Fibroblast of skin of left biceps (primary cell): ENCODE measurements at places on chromosomes 2 and 18.

- no peak for DNase-seq
These were observed 29.0 kb downstream of the DOK1 start for GRCh38 chr2:74583504-74583903.

- DNase-seq, result no peak
These were observed 24.2 kb downstream of the CENPA start for GRCh38 chr2:26809876-26810577.

- no peak for DNase-seq
These were observed 119.6 kb upstream of the MSTN start for GRCh38 chr2:190182071-190182524.

GRCh38 chr2:239182981-239183791, 217.6 kb downstream of the HDAC4 start:
- no peak for DNase-seq

DNA sequence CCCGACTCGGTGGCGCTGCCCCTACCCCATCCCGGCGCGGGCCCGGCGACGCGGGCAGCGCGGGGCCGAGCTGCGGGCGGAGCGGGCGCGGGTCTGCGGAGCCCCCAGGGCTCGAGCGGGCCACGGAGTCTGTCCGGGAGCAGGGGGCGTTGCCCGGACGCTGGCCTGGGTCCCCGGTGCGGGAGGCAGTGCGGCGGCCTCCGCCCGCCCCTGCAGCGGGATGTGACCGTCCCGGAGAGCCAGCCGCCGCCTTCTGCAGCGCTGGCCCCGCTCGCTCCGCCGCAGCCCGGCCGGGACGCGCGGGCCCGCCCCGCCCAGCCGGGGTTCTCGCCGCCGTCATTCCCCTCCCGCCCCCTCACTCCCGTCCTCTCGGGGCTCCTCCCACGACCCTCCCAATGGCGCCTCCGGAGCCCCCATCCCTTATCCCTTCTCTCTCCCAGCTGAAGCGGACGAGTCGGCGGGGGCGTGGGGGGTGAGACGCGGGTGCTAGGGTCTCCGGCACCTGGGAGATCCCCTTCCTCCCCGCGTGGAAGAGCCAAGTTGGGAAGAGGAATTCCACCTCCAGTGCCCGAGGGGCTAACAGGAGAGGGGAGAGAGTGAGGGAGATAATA, at the start of gene FNDC4:
Gene FNDC4, minus strand, starts transcription at position 257 of the 611 bp plus-strand sequence. CDS start 521 bp downstream, outside the sequence.
- DNase-seq, result no peak

DNA sequence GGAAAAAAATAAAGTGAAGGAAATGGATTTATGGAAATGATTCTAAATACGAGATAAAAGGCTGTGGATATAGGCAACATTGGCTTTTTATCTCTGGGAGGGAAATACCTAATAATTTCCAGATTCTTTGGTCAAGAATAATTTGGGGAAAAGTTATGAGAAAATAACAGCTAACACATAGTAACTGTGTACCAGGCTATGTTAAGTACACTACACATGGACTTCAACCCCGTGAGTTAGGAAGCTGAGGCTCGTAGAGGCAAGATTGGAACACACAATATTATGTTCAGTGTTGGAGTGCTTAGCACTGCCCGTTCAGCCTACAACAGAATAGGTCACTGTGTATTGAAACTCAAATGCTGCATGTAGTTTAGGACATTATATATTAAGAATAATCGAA, 34.3 kb upstream of the GPD2 start:
- DNase-seq, result no peak
